ENCODE measurements at places on chromosomes 2 and 18.

GRCh38 chr2:224894356-224894755 lies 147.9 kb downstream of the DOCK10 start:
- DNase-seq, result peak; percentile 25

DNA sequence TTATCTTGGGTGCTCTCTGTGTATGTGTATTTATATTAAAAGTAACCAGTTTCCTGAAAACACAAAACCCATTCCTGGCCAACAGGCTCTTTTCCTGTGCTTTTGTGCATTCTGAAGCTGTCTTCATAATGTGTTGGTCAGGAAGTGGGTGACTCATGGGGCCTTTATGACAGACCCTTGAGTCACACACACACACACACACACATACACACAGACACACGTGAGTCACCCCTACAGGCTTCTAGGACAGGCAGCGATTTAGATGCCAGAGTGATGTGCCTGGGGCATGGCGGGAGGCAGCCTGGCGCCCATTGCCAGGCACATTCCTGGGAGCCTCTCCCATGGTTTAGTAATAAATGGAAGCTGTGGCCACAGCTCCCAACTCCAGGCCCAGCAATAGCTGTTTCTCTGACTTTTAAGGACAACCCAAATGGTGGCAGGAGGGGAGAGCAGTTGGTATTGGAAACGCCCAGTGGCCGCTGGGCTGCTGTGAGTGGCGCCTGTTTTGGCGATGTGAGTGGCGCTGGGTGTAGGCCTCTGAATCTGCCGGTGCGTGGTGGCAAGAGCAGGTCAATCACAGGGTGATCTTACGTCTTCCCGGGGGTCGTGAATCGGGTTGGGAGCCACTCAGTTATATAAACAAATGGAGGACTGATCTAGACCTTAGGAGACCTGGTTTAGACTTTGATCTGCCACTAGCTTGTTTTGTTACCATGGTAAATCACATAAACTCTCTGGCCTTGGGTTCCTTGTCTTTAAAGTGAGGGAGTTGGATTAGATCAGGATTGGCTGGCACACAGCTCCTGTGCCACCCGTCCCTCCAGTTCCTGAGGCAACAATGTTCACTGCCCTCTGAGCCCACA lies 150.7 kb upstream of the DLX2 start:
- peak; percentile 32 for DNase-seq

- DNase-seq, result no peak
Measured at GRCh38 chr18:48612917-48613316, 74.1 kb downstream of the CTIF start.

GRCh38 chr18:75204732-75205513 lies 4.0 kb downstream of the PTGR3 start:
- no peak for DNase-seq

DNA sequence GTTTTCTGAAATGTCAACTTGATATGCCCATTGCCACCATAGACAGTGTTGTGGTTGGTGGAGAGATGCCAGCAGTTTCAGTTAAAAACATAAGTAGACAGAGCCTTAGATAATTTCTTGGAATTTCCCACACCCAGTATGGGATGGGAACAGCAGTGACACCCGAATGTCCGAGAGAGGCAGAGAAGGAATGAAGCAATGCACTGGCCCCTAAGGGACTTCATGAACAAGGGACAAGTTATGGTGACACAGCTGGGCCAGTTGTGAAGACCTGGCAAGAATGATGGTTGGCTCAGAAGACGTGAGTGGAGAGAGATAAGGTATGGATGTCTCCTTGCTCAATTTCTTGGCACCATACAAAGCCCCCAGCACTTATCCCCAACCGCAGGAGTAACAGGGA lies 165.2 kb upstream of the APCDD1 start:
- DNase-seq, result no peak

GRCh38 chr18:44409071-44409470 lies 271.6 kb upstream of the SETBP1 start:
- DNase-seq, result no peak

DNA sequence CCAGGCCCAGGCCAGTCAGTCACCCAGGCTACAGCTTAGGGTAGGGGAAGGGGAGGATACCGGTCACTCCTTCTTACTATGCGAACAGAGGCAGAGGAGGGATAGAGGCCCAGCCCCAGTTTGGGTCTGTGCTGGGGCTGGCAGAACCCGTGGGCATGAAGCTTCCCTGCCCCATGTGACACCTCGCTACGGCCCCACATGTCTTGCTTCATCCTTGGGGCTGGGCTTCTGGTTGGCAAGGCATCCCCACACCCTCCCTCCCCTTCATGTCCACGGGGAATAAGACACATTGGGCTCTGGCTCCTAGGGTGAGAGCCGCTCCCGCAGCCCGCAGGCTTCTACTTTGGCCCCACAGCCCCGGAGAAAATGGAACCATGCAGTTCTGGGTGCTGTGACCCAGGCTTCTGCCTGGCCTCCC lies 32.4 kb downstream of the HS1BP3 start:
- DNase-seq, result no peak
